ENCODE measurements at places on chromosomes 2 and 18.

DNA sequence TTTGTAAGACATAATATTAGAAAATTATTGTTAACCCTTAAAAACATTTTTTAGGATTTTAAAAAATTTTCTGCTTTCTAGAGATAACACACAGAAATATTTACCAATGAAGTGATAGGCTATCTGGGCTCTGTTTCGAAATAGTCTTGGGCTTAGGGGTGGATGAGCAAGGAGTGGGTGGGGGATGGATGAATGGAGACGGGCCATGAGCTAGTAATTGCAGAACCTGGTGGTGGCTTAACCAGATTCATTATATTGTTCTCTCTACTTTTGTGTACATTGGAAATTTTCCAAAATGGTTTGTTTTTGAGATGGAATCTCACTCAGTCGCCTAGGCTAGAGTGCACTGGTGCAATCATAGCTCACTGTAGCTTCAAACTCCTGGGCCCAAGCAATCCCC lies 89.6 kb downstream of the TCF7L1 start:
- no peak for DNase-seq

DNA sequence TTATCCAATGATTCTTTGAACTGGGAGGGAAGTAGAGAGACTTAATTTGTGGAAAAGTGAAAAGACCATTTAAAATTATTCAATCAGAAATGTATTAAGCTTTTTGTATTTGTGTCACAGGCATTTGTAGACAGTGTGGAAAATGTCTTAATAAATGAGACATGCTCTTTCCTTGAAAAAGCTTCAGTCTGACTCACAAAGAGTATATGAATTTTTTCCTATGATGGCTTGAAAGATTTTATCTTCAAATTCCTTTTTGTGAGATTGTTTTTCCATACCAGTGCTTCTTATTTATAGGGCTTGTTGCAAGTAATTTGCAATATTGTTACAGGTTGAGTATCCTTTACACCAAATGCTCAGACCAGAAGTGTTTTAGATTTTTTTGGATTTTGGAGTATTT lies 39.5 kb downstream of the STON1 start:
- no peak for DNase-seq

DNA sequence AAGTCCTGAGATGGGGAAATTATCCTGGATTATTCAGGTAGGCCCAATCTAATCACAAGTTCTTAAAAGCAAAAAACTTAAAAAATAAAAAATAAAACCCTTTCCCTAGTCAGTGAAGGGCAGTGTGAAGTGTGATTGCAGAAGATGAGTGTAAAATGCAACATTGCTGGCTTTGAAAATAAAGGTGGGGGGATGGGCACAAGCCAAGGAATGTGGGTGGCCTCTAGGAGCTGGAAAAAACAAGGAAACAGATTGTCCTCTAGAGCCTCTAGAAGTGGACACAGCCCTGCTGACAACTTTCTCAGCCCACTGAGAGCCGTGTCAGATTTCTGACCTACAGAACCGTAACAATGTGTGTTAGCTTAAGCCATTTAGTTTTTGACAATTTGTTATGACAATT lies 184.3 kb upstream of the HNRNPA3 start:
- DNase-seq: no peak

- no peak for DNase-seq
These were observed 8.9 kb upstream of the GCFC2 start for GRCh38 chr2:75719616-75720015.

DNA sequence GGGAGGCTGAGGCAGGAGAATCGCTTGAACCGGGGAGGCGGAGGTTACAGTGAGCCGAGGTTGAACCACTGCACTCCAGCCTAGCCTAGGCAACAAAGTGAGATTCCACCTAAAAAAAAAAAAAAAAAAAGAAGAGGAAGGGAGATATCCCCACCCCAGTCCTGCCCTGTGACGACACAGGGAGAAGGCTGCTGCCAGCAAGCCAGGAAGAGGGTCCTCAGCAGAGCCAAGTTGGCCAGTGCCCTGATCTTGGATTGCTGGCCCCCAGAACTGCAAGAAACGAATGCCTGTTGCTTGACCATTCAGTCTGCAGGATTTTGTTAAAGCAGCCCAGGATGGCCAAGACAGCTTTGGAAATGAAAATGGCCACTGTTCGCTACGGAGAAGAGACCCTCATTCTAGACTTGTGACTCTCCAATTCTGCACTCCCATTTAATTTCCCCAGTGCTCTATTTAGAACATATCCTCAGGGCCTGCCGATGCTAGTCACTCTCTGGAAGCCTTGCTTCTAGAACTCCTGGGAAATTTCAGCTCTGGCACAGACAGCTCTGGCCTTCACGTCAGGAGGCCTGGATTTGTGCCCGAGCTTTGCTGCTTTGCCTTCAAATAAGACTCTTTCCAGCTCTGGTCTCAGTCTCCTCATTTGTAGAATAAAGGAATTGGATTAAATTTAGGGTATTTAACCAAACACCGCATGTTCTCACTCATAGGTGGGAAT lies 15.7 kb upstream of the AMMECR1L start:
- peak; percentile 27 for DNase-seq

GRCh38 chr2:122183890-122184289 lies 428.4 kb downstream of the TSN start:
- no peak for DNase-seq

DNA sequence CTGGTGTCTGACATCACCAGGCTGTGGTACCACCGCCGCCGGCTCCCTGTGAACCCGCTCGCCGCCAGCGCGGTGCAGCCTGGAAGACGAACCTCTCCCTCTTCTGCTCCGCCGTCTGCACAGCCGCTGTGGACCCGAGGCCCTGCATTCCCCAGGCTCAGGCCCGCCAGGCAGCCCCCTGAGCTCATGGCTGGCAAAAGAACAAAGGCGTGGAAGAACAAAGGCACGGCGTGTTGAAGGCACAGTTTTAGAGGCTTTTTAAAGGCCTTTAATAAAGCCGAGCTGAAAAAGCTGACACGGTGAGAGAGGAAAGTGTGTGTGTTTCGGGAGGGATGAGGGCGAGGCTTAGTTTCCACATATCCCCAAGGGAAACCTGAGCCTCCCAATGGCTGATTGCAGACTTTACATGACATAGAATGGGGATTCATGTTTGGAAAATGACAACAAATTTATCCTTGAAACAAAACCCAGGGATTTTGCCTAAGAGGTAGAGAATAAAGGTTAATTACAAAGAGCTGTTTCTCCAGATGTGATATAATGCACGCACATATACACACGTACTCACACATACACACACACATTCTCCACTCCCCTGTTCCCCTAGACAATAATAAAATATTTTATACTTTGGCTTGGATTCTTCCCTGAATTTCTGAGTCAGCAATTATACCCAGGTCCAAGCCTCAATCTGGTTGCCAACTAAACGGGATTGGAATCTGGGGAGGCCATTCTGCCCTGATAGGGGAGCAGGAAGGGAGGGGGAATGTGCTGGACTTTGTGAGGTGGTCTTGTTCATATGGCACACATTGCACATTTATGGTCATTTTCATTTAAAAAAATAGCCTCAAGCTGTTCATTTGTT lies 39.7 kb downstream of the RFX8 start:
- no peak for DNase-seq

GRCh38 chr2:166127217-166128155 lies at the start of gene SCN1A:
TSS of gene SCN1A (minus strand) at chr2:166128020. CDS start at chr2:166073621, 54,399 bp downstream.
- DNase-seq: no peak

GRCh38 chr2:62074233-62074632 lies 121.7 kb upstream of the B3GNT2 start:
- DNase-seq: no peak

DNA sequence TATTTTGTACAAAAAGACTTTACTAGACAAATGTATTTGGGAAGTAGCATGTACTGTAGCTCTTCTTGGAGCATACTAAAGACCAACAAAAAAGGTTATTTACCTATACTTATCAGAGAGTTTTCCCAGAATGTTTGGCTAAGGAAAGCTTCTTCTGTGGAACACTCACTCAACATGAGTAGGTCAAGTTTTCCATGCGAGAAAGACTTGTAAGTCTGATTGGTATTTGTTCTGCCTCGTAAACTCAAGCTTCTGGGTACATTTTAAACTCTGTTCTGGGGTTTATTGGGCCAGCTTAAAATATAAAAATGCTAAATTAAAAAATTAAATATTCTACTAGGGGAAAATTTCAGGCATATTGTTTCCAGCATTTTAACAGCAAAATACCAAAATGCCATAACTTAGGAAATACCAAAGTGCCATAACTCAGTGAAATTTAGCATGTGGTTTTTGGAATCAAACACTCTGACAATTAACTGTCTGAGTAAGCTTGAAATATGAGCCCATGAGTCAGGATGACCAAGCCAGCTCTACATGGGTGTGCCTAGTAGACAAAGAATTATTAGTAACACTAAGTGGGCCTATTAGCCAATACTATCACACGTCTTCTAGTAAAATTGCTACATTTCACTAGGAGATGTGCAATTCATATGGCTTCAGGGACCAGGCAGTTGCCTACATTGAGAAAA lies 47.3 kb upstream of the SERPINE2 start:
- no peak for DNase-seq

DNA sequence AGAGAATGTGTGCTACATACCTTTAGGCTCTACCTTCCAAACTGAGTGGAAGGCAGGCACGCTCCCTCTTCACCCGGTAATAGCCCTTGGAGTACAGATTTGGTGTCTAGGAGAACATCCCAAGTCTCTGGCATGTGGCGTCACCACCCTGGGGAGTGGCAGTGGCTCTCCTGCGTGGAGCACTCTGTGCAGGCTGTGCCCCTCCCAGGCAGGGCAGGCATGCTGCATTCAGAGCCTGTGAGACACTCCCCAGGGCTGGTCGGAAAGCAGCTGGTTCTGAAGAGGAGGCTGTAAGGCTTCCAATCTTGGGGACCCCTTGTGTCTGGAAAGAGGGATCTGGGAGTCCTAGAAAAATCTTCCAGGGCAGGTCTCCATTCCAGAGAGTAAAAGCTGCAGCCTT lies 193.3 kb downstream of the ANKRD30B start:
- DNase-seq: peak; percentile 88

DNA sequence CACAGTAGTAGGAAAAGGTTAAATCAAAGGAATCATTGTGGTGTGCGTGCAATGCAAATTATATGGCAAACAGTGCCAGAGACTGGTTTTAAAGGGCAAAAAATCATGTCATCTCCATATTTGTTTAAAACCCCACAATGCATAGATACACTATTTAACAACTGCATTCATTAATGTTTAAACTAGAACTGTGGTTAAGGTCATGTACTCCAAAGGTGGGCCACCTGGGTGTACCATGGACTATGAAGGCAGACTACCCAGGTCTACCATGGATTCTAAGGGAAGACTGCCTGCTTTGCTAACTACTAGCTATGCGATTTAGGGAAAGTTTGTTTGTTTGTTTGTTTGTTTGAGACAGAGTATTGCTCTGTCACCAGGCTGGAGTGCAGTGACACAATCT lies 356.3 kb downstream of the ZEB2 start:
- no peak for DNase-seq

DNA sequence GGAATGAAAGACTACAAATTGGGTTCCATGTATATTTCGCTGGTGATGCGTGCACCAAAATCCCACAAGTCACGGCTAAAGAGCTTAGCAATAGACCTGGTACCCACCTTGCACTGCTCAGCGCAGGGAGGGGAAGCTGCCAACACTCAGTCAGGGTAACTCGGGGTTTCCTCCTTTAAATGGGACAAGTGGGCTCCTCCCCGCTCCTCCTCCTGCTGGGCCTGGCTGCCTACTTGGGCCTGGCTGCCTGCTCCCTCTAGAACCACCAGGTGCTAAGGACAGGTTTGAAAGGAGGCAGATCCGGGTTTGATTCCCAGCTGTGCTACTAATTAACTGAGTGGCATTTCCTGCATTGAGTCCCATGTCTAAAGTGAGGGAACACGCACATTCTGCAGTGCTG lies 23.4 kb downstream of the MYO7B start:
- no peak for DNase-seq

GRCh38 chr2:37389395-37389794 lies 45.0 kb downstream of the QPCT start:
- DNase-seq: no peak

GRCh38 chr2:45029215-45029614 lies 20.0 kb upstream of the SIX2 start:
- no peak for DNase-seq

DNA sequence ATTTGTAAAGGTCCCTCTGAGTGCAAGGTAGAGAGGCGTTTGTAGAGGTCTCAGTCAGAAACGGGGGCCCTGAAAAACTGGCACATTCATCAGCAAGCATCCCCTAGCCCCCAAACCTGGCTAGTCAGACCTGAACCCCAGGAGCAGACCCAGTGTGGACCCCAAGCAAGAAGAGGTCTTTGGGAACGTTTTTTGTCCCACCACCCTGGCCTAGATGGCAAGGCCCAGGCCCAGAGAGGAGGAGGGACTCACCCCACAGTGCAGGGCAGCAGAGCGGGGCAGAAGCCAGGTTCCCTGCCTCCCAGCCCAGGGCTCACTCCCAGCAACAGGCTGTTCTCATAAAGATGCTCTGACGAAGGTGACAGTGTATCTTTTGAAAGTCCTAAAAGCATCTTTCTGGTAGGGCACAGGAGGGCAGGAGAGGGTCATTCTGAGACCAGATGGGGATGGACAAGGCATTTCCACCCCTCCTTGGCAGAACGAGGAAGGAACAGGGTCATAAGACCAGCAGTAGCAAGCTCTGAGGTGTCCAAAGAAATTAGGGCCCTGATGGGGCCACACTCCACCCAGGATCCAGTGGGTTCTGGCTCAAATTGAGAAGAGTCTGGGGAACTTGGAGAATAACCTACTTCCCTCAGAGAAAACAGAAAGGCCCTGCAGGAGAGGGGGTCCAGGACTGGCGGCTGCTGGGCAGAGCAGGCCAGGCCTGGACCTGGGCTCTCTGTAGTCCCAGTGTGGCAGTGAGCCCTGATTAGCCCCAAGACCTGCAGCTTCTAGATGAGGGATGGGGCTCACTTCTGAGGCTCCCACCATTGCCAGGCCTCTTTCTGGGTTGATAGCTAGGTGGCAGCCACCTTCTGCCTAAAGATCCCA lies 18.2 kb downstream of the ADRA2B start:
- DNase-seq: no peak

All from transverse colon (tissue), 4 donors.